ENCODE measurements at places on chromosomes 11 and 22.

- no peak overlapping the region for H3K4me3 ChIP-seq
- H3K27me3 ChIP-seq, result no peaks in the 10 kb centered on the region
- peaks cover 10% of the 10 kb centered on the region for H3K4me1 ChIP-seq
These were observed 2.9 kb upstream of the SVIP start for GRCh38 chr11:22832315-22833015.

GRCh38 chr11:19674836-19675235, 37.8 kb upstream of the NAV2 start:
- H3K36me3 ChIP-seq, result no peaks in the 10 kb centered on the region
- H3K4me3 ChIP-seq, result no peak overlapping the region
- H3K4me1 ChIP-seq, result no peaks in the 10 kb centered on the region
- DNase-seq, result no peak

- no peak overlapping the region for H3K27ac ChIP-seq
- H3K27me3 ChIP-seq, result no peaks in the 10 kb centered on the region
- H3K36me3 ChIP-seq, result no peaks in the 10 kb centered on the region
- DNase-seq, result peak; percentile 16
These were observed 304.0 kb upstream of the ANO3 start for GRCh38 chr11:26027887-26028286.

GRCh38 chr11:72298931-72299330, 55.0 kb upstream of the PHOX2A start:
- no peak overlapping the region for H3K4me3 ChIP-seq
- no peaks in the 10 kb centered on the region for H3K36me3 ChIP-seq

- H3K27me3 ChIP-seq, result no peaks in the 10 kb centered on the region
- no peak overlapping the region for H3K4me3 ChIP-seq
- no peak for DNase-seq
- H3K36me3 ChIP-seq, result no peaks in the 10 kb centered on the region
These were observed 53.0 kb downstream of the CWC15 start for GRCh38 chr11:94920311-94920710.

DNA sequence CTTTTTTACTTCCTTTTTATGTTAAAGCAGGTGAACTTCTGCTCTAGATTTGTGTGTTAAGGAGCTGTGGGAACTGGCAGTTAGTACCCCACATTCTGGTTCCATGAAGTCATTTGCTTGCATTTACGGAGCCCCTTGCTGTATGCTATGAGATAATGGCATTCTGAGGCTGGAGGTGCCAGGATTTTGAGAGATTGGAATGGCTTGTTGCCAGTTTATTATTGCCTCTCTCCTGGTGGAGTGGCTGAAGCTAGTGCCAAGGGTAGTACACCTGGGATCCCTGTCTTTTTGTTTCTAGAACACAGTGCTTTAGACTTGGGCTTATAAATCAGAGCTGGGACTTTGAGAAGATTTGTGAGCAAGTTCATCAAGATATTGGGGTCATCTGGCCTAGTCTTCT, 73.8 kb downstream of the STIM1 start:
- no peak overlapping the region for H3K27ac ChIP-seq
- DNase-seq, result no peak
- no peak overlapping the region for H3K4me3 ChIP-seq
- H3K27me3 ChIP-seq, result no peaks in the 10 kb centered on the region
- no peaks in the 10 kb centered on the region for H3K4me1 ChIP-seq
